Activated T-cell treated with anti-CD3 and anti-CD28 coated beads, Interleukin-2, amount 50 U/mL, for 4 hours (primary cell): ENCODE measurements at places on chromosomes 2 and 18.
A peak's percentile ranks its signal among the peaks of the same experiment; 100 is the strongest.

GRCh38 chr2:217551252-217551899, 451.4 kb downstream of the TNS1 start:
- no peak for DNase-seq

DNA sequence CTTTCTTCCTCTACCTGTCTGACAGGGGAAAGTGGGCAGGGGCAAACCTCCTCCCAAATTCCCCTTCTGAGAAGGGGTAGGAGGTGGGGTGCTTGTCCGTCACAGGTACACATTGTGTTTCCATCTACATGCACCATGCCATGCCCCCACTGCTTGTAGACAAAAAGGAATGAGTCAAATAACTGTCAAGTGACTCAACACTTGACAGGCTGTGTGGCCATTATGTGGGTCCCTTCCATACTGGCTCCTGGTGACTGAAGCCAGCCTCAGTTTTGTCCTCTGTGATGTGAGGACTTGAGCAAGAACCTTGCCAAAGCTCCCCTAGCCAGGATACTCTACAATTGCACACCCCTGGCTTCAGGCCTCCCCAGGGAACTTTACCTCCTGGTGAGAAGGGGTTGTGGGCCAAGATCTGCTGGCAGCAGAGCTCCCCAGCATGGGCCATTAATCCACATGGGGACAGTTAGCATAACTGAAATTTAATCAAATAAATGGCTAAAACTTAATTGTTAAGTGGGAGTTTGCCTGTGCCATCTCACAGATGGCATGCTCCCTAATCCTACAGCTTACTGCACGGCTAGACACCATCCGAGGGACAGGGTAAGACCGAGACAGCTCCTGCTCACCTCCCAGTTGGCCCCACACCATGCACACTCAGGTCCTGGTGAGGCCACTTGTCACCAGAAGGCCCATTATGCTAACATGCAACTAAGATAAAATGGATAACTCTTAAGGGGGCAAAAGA, 140.2 kb downstream of the BCL11A start:
- DNase-seq = no peak

- DNase-seq = no peak
Measured at GRCh38 chr2:60553495-60554073, at the start of gene BCL11A. BCL11A (minus strand) TSS chr2:60553654; CDS start chr2:60553270, 384 bp downstream.

DNA sequence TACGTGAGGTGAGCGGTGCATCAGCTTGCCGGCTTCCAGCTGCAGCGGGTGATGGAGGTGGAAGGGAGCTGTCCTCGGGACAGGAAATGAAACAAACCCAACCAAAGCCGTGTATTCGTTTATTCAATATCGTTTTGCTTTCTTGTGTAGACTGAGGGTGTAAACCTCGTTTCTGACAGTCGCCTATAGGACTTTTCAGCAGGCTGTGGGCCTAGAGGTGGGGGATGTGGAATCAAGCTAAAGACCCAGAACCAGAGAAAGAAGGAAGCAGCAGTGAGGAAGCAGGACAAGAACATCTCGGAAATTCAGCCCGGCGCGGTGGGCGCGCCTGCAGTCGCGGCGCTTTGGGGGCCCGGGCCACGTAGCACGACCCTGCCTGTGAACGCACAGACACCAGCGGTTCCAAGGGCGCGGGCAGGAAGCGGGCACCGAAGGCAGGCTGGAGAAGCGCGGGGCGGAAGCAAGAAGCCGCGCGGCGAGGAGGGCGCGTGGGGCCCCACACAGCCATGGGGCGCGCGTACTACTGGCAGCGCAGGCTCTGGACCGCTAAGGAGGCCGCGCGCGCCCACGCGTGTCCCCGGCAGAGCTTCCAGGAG, 755 bp upstream of the ATP9B start:
- DNase-seq = peak; percentile 32

DNA sequence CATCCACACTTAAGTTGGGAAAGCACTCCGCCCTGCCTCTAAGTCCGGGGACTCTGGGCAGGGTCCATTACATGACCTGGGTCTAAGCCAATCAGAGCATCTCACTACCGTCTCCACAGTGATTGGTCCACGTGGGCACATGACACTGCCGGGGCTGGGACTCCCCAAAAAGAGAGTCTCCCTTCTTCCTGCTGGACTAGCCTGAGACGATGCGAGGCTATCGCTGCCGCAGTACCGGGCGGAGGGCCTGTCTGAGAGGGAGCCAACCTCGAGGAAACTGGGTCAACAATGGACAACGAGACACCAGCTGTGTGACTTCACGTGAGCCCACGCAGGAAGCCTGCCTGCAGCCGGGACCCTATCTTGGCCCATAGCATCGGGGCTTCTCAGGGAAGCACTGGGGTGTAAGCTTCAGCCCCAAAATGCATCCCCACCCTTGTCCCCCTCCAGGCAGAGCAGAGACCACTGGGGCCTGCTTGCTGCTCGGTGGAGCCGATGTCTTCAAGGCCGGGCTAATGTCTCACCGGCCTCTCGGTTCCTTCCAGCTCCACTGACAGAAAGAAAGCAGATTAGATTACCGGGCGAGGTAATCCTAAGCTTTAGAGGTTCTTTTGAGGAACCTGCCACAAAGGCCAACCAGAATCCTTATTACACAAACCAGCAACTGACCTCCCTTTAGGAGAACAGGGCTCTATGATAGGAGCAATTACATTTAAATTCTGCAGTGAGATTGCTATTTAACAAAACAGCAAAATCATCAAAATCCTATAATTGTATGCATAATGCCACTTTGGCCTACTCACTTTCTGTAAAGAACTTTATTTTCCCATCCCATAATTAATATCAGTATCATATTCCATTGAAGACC, 21.3 kb upstream of the COPS8 start:
- no peak for DNase-seq

DNA sequence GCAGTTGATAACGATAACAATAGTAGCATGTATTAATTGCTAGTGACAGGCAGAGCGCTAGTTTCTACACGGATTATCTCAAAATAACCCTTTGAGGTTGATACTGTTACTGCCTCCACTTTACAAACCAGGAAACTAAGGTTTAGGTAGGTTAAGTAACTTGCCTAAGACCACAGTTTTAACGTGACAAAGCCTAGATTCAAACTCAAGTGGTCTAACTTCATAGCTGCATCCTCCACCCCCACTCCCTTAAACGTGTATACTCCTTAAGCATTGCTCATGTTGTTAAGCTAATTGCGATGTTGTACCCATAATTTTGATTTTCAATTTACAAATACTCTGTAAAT, 1.2 kb downstream of the ME2 start:
- no peak for DNase-seq

- DNase-seq = no peak
Measured at GRCh38 chr2:209681201-209681735, 90.4 kb upstream of the UNC80 start.

- no peak for DNase-seq
Measured at GRCh38 chr2:26757873-26758789, 6.0 kb upstream of the SLC35F6 start.

- DNase-seq = no peak
Measured at GRCh38 chr2:237934186-237934585, 32.6 kb upstream of the UBE2F start.

DNA sequence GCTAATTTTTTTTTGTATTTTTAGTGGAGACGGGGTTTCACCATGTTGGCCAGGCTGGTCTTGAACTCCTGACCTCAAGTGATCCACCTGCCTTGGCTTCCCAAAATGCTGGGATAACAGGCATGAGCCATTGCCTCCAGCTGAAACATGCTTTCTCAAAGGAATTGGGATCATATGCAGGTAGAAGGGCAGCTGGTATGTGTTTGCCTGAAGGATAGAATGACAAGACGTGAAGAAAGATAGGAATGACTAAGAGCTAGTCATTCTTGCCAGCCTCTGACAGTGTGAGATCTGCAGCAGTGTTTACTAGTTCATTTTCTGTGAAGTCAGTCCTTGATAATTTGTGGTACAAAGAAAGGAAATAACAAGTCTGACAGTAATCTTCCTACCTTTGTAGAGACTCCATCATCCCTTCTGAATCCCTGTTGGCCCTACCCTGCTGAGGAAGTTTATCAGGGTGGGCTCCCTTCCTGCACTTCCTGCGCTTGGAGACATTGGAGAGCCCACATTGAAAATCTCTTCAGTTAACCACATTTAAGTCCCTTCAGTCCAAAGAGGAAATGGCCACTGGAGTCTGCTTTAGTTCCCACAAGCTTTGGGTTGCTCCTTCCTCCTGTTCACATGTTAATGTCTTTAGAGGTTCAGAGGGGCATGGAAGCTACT, 14.7 kb downstream of the CFLAR start:
- DNase-seq = no peak

- no peak for DNase-seq
Measured at GRCh38 chr2:120708944-120709607, 26.6 kb upstream of the GLI2 start.

GRCh38 chr2:19021721-19022120, 336.7 kb downstream of the OSR1 start:
- DNase-seq = no peak

- no peak for DNase-seq
Measured at GRCh38 chr2:240134956-240135520, 1.1 kb downstream of the COPS9 start.

DNA sequence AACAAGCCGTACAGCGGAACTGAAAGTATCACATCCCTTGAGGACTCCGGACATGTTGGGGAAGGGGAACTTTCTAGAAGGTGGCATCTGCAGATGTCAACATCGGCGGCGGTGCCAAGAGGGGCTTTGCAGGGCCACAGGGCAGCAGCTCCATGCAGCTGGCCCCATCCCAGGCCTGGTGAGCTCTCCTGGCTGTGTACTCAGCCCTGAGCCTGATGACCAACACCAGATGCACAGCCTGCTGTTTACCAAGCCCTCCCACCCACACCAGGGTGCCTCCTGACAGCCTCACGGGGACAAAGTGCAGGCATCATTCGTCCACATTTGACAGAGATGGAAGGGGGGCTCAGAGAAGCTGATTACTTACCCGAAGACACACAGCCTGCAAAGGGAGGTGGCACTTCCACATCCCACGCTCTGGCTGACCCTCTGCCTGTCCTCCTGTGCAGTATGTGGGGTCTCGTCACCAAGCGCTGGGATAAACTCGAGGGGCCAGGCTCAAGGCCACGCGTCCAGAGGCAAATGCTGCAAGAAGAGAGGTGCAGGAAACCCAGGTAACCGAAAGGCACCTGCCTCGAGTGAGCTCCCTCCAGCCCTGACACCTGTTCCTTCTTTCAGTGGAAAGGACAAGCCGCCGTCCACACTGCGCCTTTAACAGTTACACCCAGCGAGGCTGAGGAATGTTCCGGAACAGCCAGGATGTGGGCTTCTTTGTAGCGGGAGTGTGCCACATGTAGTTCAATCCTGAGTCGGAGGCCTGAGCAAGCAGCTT, 69.0 kb upstream of the ASAP2 start:
- no peak for DNase-seq

DNA sequence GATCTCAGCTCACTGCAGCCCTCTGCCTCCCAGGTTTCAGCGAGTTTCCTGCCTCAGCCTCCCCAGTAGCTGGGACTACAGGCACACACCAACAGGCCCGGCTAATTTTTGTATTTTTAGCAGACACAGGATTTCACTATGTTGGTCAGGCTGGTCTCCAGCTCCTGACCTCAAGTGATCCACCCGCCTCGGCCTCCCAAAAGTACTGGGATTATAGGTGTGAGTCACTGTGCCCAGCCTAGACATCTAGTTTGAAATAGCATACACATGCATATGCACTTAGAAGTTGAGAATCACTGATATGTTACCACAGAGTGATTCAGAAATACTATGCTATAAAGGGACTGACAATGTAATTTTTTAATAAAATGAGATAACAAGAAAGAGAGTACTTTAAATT, 69.8 kb upstream of the CDKL4 start:
- DNase-seq = no peak

- no peak for DNase-seq
Measured at GRCh38 chr2:20065885-20066602, 14.6 kb upstream of the LAPTM4A start.

DNA sequence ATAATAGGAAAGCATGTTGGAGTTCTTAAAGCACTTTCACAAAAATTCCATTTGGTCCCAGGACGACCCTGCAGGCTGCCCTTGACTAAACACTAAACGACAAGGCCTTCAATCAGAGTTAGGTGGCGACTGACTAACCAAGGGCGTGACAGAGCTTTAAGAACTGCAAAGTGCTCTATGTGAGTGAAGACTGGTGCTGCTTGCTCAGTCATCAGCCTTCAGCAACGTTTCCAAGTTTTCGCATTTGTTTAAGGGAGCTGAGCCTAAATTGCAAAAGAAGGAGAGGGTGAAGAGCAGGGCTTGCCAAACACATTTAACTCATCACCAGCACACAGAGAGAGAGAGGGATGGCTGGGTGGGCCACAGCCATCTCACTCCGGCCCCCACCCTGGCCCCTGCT, 204.7 kb upstream of the PID1 start:
- no peak for DNase-seq

DNA sequence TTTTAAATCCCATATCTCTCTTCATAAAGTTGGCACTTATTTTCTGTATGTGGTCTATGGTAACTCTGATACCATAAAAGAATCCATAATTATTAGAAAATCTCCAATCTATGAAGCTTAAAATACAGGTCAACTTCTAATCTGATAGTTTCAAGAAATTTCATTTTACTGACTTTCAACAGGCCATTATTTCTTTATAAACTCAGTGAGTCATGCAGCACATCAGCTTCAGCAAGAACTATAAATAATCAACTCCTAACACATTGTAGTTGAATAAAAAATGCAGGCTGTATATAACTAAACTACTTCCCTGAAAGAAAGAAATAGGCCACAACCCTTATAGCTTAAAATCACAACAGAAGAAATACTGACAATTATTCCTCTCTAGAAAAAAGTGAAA, 204.3 kb upstream of the CCDC150 start:
- DNase-seq = no peak
